ENCODE measurements at places on chromosomes 5 and 9.

DNA sequence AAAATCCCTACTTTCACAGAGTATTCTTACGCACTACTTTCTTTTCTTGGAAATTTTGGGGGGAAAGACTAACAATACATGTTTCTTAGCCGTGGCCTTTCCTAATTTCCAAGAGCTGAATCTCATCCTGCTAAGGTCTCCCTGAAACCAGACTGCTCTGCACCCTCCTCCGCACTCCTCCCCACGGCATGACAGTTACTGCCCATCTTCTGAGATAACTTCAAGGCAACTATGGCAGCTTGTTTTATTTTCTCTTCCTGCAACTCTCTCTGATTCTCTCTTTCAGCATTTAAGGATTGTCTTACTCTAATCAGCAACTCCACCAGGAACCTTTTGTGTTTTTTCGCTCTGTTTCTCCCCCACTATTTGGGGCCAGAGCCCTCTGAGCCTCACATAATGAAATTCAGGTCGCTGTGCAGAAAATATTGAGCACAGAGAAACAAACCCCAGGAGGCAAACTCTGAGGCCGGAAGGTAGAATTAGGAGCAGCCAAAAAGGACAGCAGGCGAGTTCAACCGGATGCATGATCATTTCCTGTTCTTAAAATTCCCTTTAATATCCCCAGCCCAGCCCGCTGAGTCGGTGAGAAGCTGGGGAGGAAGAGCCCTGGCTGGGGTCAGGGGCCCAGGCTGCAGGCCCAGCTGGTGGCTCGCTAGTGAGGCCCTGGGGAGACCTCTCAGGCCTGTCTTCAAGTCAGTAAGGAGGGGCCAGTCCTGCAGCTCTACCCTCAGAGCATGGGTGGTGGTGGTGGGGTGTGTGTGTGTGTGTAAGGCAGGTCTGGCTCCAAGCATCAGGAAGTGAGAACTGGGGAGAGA, 213.6 kb upstream of the S1PR3 start:
- DNase-seq, result no peak

- no peak for DNase-seq
Measured at GRCh38 chr5:147956064-147956841, 49.9 kb upstream of the C5orf46 start.

- DNase-seq, result no peak
Measured at GRCh38 chr9:26520141-26520540, 372.5 kb downstream of the CAAP1 start.

- DNase-seq, result no peak
Measured at GRCh38 chr5:42989190-42989589, 50.9 kb downstream of the ANXA2R start.

DNA sequence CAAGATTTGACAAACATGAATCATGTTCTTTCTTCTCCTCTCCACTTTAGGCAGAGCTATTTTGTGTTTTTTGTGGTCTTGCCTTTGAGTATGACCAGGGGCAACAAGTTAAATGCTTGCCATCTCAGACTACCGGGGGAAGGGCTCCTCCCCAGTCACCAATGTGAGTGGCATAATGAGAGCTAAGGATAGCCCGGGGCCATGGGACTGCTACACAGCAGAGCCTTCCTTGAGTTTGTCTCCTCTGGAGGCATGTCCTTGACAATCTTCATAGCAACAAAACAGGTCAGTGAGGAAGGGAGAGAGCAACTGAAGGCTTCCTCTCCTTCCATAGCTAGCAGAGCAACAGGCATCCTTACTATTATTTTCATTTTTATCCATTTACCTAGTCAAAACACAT, 299.3 kb downstream of the ENC1 start:
- no peak for DNase-seq

DNA sequence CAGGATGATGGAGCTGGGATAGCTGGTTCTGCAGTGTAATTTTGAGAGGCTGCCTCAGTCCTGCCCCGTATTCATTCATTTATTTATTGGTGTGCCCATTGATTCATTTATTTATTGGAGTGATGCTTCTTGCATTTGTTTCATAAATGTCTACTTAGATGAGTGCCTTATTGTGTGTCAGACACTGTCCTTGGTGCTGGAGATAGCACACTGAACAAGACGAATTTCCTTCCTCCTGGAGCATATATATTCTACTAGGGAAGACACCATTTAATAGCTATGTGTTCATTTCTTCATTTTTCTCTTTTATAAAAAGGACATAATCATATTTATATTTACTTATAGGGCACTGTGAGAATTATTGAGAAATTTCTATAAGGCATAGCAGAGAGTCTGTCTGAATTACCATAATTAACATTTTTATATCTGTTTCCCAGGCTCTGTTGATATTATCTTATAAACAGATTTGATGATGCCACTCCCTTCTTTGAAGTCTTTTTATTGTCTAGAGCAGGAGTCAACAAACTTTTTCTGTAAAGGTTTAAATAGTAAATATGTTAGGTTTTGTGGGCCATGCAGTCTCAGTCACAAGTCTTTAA, 433.9 kb upstream of the ZNF608 start:
- DNase-seq, result no peak

- DNase-seq, result no peak
Measured at GRCh38 chr5:138930371-138931097, 55.4 kb upstream of the LRRTM2 start.

- no peak for DNase-seq
Measured at GRCh38 chr9:108755979-108756378, 99.8 kb downstream of the ACTL7B start.

DNA sequence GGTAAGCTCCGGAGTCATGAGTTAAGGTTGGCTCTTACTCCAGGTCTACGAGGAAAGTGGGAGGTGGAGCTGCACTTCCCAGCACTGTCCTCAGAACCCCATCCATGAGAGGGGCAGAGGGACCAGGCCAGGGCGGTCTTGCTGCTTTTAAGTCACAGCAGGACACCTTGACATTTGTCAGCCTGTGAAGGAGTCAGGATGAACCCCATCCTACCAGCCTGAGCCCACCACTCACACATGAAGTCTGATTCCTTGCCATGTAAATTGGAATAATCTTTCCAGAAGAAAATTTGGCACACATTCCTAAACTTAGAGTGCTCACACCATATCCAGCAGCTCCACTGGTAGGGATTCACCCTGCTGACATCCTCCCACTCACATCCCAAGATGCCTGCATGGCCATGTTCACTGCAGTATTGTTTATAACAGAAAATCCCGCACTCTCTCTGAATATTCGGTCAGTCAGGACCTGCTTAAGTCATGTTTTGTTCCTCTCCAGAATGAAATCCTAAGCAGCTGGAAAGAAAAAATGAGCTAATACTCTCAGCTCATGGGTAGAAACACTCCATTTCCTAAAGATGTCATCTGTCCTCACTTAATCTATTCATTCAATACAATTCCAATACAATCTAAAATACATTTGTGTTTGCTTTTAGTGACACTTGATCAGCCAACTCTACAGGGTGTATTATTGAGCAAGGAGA, 79.3 kb upstream of the COL5A1 start:
- DNase-seq, result no peak

DNA sequence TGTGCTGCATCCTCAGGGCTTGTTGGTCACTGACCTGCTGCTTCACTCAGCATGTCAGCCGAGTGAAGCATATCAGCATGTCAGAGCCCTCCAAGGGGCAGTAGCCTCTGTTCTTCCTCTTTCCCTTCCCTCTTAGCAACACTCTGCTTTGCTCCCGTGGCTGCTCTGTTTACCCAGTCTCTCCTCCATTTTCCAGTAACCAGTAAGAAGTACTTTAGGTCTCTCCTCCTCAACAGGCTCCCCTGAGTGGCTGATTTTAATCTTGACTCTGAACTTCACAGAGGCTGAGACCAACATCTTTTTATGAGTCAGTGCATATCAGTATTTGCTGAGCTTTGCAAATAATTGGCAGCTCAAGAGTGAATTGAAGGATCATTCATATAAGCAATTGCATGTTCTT, 18.6 kb upstream of the ADRB2 start:
- no peak for DNase-seq

GRCh38 chr5:56147106-56147505, 86.0 kb downstream of the ANKRD55 start:
- no peak for DNase-seq

- DNase-seq, result no peak
Measured at GRCh38 chr9:110252509-110253139, 3.7 kb downstream of the TXN start.

GRCh38 chr9:133780962-133781827, 43.0 kb upstream of the SARDH start:
- DNase-seq, result no peak

DNA sequence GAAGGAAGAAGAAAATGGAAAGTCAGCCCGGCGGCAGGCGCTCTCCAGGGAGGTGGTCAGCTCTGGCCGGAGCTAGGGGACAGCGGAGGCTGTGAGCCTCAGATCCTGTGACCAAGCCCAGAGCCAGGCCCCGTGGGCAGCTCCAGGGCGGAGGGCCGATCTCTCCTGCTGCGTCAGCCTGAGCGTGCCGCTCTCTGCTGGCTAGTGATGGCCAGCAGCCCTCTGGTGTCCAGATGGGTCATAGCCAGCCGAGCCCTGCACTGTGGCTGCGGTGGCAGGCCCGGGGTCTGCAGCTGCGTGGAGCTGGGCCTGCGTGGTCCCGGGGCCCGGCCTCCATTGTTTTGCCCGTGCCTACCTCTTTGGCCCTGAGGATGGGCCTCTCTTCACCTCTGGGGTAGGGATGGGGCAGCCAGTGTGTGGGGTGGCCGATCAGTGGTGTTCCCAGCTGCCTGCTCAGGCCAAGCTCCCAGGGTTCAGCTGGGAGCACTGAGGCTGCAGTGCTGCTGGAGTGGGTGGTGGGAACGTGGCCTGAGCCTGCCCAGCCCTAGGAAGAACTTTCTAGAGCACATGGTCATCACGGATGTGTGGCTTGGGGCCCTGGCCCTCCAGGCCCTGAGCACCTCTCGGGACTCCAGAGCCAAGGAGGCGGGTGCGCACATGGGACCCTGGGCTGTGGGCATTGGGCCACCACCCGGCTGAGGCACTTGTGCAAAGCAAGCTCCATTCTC, 17.1 kb upstream of the NRARP start:
- no peak for DNase-seq

- no peak for DNase-seq
Measured at GRCh38 chr9:34049630-34050384, 1.1 kb upstream of the UBAP2 start.

- no peak for DNase-seq
Measured at GRCh38 chr5:468401-468800, 25.4 kb downstream of the EXOC3 start.

DNA sequence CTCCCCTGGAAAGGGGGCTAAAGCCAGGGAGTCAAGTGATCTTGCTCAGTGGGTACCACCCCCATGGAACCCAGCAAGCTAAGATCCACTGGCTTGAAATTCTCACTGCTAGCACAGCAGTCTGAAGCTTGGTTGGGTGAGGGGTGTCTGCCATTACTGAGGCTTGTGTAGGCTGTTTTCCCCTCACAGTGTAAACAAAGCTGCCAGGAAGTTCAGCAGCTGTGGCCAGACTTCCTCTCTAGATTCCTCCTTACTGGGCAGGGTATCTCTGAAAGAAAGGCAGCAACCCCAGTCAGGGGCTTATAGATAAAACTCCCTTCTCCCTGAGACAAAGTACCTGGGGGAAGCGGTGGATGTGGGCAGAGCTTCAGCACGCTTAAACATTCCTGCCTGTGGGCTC, 17.1 kb upstream of the EPB41L4A start:
- DNase-seq, result no peak

GRCh38 chr5:39447968-39448367, 23.2 kb upstream of the DAB2 start:
- no peak for DNase-seq

GRCh38 chr5:160390787-160391696, 8.8 kb downstream of the FAM200C start:
- peak; percentile 32 for DNase-seq

GRCh38 chr9:129569502-129570449, 51.1 kb downstream of the C9orf50 start:
- no peak for DNase-seq

DNA sequence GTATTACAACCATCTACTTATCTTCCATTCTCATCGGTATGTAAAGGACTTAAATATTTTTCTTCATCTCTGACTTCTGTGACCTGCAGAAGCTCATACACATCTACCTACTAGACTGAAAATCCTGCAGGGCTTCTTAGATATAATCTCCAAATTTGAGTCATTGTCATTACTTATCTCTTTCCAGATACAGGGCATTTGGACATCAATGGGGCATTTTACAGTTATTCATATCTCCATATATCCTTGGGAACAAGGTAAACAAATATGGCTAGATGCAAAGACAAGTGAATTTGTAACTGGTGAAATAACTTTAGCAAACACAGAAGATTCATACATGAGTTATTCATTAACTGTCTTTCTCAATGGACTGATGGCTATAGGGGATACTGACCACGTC, 37.7 kb upstream of the IL7R start:
- DNase-seq, result no peak

DNA sequence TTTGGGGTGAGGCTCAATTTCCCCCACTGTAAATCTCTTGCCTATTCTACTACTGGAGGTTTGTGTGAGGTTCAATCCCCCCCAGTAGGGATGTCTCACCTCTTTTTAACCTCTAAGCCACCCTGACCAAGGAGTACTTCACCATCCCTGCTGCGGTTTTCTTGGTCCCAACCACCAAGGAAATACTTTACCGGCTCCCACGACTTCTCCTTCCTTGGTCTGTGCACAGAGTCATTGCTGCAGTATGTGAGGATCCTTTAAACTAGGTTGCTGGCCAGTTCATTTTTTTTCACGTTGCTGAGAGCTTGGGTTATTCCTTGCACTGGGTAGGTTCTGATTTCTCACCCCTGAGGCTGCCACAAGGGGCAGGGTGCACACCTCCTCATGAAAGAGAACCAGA, 22.5 kb upstream of the HMGCS1 start:
- DNase-seq, result no peak

- DNase-seq, result no peak
Measured at GRCh38 chr9:87359264-87359663, 138.4 kb upstream of the DAPK1 start.

DNA sequence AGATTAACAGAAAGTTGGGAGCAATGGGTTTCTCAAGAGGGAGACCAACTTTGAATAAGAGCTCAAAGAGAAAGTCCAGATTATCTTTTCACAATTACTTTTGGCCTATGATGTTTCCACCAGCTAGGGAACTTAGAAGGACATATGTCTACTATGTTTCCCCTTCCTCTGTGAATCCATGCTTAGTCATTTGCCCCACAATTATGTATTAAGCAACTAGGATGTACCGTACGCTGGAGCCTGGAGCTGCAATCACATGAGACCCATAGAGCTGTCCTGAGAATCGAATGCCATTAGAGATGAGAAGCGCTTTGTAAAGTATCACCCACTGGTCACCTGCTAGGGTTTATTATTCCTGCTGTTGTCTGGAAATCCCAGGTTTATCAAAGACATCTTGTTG, 78.8 kb downstream of the PDE6A start:
- no peak for DNase-seq

DNA sequence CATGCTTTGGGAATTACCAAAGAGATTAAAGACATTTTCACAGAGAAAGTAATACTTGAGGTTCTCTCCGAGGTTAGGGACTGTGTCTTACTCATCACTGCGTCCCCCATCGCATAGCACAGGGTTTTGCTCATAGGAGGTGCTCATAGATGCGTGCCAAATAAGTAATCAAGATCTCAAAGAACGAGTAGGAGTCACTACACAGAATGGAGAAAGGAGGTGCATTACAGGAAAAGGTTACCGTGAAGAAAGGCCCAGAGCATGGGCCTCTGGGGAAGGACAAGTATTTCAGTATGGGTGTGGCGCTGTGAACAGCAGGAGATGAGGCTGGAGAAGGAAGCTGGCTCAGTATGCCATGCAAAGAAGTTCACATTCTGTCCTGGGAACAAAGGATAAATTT, 182.4 kb downstream of the ACTL7B start:
- DNase-seq, result no peak

Data from GM10248 (cell line).